ENCODE measurements at places on chromosomes 1 and 21.

- no peak overlapping the region for H3K4me3 ChIP-seq
- no peak overlapping the region for H3K27ac ChIP-seq
- no peak for DNase-seq
- H3K36me3 ChIP-seq: no peaks in the 10 kb centered on the region
Measured at GRCh38 chr1:46797696-46798470, 963 bp upstream of the CYP4B1 start.

GRCh38 chr1:225998560-225999226 lies 450 bp downstream of the SDE2 start:
- peak overlapping the region; percentile 100 for H3K27ac ChIP-seq
- no peak for DNase-seq
- peaks cover 29% of the 10 kb centered on the region for H3K36me3 ChIP-seq
- H3K27me3 ChIP-seq: no peaks in the 10 kb centered on the region
- H3K4me3 ChIP-seq: peak overlapping the region; percentile 100

- no peaks in the 10 kb centered on the region for H3K36me3 ChIP-seq
- no peak for DNase-seq
- no peaks in the 10 kb centered on the region for H3K4me1 ChIP-seq
- H3K27me3 ChIP-seq: no peaks in the 10 kb centered on the region
Measured at GRCh38 chr1:107548276-107548675, 407.4 kb downstream of the NTNG1 start.

DNA sequence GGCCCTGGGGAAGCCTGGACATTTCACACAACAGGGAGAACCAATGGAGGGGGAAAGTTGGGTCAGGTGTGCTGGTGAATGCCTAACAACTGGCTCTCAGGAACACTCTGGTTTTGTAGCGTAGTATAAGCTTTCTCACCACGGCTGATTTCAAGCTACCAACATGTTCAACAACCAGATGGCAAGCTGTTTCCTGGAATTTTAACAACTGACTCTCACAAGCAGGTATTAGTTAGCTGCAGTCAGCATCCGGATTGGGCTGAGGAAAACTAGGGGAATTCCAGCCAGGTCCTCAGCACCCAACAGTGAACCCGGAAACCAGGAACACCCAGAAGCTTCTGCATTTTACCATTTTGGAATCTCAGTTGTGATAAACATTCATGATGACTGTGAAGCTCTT lies 162.3 kb upstream of the CAMK1G start:
- peaks cover 6% of the 10 kb centered on the region for H3K4me1 ChIP-seq
- peaks cover 7% of the 10 kb centered on the region for H3K27me3 ChIP-seq
- H3K27ac ChIP-seq: no peak overlapping the region
- no peak overlapping the region for H3K4me3 ChIP-seq
- no peak for DNase-seq

DNA sequence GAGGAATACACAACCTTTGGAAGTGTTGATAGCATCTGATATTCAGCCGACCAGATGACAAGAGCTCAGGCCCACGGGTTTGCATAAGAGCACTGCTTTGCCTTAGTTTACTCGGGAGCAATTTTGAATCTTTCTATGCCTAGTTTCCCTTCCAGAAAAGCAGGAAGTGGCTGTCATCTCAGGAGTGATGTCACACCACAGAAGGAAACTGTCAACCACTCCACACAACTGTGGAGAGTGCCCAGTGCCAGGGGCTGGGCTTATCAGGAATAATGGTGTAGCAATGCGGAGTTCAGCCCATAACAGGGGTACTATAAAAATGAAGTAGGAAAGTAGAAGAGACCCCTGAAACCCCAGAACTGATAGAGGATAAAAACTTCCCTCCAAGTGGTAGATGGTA lies 28.4 kb downstream of the NTPCR start:
- no peak overlapping the region for H3K4me3 ChIP-seq
- H3K27ac ChIP-seq: peak overlapping the region; percentile 76
- peaks cover 22% of the 10 kb centered on the region for H3K4me1 ChIP-seq
- no peak for DNase-seq
- peaks cover 45% of the 10 kb centered on the region for H3K36me3 ChIP-seq

DNA sequence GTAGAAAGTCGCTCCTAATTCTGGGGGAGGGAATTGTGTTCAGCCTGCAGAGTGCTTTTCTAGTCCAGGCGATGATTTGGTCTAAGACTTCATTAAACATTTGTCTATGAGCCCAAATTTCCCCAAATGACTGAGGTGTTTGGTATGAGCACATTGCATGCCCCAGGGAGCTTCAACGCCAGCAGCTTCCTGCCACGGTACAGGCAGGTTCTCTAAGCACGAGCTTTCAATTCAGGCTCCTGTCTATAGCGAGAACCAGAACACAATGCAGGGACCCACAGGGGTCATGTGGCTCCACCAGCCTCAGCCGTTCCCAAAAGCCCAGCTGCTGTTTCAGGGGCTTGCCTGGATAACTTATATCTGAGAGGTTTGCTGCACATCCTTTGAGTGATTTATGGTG lies 34.1 kb upstream of the H6PD start:
- no peak overlapping the region for H3K4me3 ChIP-seq
- no peak overlapping the region for H3K27ac ChIP-seq
- H3K4me1 ChIP-seq: peaks cover 38% of the 10 kb centered on the region
- no peak for DNase-seq
- peaks cover 72% of the 10 kb centered on the region for H3K27me3 ChIP-seq
- no peaks in the 10 kb centered on the region for H3K36me3 ChIP-seq

- H3K4me1 ChIP-seq: no peaks in the 10 kb centered on the region
- no peak overlapping the region for H3K27ac ChIP-seq
- peaks cover 14% of the 10 kb centered on the region for H3K27me3 ChIP-seq
- H3K4me3 ChIP-seq: no peak overlapping the region
- no peak for DNase-seq
- H3K36me3 ChIP-seq: no peaks in the 10 kb centered on the region
Measured at GRCh38 chr1:113291777-113292602, 98.3 kb upstream of the MAGI3 start.

DNA sequence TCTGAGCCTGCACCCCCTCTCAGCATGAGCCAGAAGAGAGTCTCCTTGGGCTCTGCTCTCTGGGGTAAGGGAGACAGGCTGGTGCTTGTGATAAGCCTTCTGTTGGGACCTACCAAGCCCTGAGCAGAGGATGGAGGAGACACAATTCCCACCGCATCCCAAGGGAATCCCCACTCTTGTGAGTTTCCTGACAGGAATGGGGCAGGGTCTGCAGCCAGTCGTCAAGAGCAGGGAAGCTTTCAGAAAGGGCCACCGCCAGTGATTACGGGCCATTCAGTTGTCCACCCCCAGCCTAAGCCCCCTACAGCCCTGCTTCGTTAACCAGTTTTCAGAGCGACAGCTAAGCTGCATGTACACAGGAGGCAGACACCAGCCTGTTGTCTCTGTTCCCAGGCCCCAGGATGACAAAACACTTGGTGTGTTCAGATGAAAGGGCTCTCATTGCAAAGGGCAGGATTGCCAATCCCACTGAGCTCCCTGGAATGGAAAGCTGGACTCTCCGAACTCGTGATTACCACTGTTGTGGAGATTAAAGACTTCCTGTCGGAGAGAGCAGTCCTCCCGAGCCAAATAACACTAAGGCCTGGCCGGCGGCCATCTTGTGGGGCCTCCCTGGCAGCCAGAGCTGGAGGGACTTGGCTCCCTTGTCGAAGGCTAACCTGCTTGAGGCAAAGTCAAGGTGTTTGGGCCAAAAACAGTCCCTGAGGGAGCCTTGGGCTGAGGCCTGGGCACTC lies 37.4 kb upstream of the SLC30A1 start:
- no peaks in the 10 kb centered on the region for H3K36me3 ChIP-seq
- no peak for DNase-seq
- no peak overlapping the region for H3K4me3 ChIP-seq
- no peaks in the 10 kb centered on the region for H3K27me3 ChIP-seq
- H3K27ac ChIP-seq: no peak overlapping the region

- no peaks in the 10 kb centered on the region for H3K36me3 ChIP-seq
- no peak overlapping the region for H3K4me3 ChIP-seq
- peaks cover 13% of the 10 kb centered on the region for H3K27me3 ChIP-seq
- no peak overlapping the region for H3K27ac ChIP-seq
- H3K4me1 ChIP-seq: no peaks in the 10 kb centered on the region
Measured at GRCh38 chr1:86573763-86574484, 27.0 kb downstream of the CLCA4 start.

GRCh38 chr1:212628813-212629415 lies 20.4 kb downstream of the ATF3 start:
- H3K27ac ChIP-seq: no peak overlapping the region
- peaks cover 2% of the 10 kb centered on the region for H3K36me3 ChIP-seq
- DNase-seq: no peak
- H3K27me3 ChIP-seq: peaks cover 3% of the 10 kb centered on the region

GRCh38 chr1:30232288-30232899 lies 491.0 kb downstream of the MATN1 start:
- no peaks in the 10 kb centered on the region for H3K36me3 ChIP-seq
- no peak overlapping the region for H3K4me3 ChIP-seq
- no peak overlapping the region for H3K27ac ChIP-seq
- peak; percentile 40 for DNase-seq

GRCh38 chr1:173314656-173315055 lies 107.5 kb upstream of the TNFSF4 start:
- H3K4me1 ChIP-seq: no peaks in the 10 kb centered on the region
- no peak overlapping the region for H3K27ac ChIP-seq
- no peaks in the 10 kb centered on the region for H3K27me3 ChIP-seq
- H3K36me3 ChIP-seq: peaks cover 3% of the 10 kb centered on the region

Data from activated CD8-positive, alpha-beta T cell treated with anti-CD3 and anti-CD28 coated beads, Interleukin-2, amount 10 ng/mL, durations not matched to agents 7 days and 5 days (primary cell).